ENCODE measurements at places on chromosomes 16 and 17.

GRCh38 chr17:10702574-10702973, 5.2 kb downstream of the ADPRM start:
- DNase-seq, result no peak

DNA sequence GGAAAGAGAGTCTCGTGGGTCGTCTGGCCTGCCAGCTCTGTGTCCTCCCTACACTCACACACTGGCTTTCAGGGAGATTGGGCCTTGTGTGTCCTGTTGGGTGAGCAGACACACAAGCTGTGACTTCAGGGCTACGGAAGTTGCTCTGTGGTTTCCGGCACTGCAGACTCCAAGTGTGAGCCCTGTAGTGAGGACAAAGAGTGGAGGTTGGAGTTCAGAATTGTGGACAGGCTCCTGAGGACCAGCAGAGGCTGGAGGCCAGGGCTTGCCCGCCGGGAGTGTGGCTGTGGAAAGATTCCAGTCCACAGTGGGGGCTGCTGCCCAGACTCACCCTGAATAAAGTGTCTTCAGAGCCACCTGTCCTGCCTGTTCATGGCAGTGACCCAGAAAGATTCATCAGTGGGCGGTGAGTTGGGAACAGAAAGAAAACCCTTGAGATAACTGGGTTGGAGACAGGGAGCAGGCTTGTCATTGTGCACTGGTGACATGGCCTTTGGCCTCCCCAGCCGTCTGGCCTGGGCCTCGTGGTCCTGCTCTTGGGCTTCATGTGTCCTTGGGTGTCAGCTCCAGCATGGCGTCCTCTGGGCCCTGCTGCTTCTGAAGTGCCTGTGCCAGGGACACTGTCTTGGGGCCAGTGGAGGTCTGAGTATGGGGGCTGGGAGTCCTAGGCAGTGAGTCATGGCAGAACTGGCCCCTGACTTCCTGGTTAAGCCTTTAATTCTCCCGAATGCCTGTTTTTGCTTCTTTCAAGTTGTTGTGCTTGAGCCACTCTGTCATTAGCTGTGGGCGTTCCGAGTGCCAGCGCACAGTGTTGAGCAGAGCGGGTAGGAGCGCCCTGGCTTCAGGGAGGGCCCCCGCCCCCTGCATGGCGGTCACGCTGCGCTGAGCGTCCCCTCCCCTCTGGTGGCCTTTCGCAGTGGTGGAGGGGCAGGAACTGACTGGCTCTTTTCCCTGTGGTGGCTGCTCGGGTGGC, 19.9 kb upstream of the ZNF750 start:
- DNase-seq, result no peak

DNA sequence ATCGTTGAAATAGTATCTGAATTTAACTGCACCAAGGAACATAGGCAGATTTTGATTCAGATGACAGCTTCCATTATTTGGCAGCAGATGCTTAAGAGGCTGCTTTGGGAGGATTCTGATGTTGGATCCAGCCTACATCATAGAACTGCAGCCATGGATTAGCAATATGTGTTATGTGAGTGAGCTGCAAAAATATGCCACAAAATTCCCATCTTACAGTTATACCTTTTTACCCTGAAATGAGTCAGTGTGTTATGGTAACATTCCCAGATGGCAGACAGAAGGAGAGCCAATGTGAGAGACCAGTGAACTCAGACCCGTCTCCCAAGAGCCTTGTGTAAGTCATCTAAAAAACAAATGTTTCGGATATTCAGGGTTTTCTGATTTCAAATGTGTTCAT, 206.1 kb downstream of the CDH13 start:
- DNase-seq, result no peak

DNA sequence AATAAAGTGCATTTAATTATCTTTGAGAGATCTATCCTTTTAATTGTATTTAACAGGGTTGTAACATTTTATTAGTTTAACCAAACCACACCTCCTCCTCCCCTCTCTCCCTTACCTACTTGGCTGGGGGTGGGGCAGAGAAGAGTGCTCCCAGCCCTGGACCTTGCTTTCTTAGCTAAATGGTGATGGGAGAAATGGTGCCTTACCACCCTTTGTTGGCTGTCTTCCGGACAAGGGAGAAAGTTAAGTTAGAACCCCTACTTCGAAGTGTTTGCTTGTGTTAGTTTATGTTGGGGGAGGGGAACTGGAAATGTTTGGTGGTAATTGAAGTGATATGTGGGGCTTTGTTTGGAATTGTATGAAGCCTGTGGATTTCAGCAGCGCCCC, 3.9 kb downstream of the FZD2 start:
- no peak for DNase-seq

DNA sequence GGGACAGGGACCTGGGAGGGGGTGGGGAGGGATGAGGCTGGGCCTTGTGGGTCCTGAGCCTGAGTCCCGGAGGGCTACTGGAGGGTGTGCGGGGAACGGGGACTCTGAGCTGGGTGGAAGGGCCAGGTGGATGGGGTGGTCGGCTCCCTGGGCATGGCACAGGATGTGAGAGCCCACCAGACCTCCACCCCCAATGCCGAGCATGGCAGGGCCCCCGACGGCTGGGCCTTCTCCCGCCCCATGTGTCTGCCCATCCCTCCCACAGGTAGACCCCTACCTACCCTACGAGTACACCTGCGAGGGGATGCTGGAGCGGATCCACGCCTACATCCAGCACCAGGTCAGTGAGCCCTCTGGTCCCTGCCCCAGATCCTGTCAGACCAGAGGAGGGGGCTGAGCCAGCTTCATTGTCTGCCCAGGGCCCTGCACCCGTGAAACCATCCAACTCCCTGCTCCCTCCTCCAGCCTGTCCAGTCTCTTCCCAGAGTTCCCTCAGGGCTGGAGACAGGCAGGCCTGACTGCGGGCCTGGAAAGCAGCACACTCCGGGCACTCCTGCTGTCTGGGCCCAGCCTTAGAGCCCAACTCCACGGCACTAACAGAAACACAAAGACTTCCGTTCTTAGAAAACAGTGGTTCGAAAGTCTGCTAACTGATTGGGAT, 78.0 kb downstream of the MGAT5B start:
- no peak for DNase-seq

- DNase-seq, result no peak
Measured at GRCh38 chr17:62826956-62827355, 18.8 kb upstream of the MARCHF10 start.

GRCh38 chr16:54425681-54426552, 139.3 kb upstream of the IRX3 start:
- DNase-seq, result no peak
